Hematopoietic multipotent progenitor cell treated with erythropoietin and hydrocortisone succinate and interleukin-3 and kit ligand, for 17 days (in vitro differentiated cells): ENCODE measurements at places on chromosomes 12 and 14.

DNA sequence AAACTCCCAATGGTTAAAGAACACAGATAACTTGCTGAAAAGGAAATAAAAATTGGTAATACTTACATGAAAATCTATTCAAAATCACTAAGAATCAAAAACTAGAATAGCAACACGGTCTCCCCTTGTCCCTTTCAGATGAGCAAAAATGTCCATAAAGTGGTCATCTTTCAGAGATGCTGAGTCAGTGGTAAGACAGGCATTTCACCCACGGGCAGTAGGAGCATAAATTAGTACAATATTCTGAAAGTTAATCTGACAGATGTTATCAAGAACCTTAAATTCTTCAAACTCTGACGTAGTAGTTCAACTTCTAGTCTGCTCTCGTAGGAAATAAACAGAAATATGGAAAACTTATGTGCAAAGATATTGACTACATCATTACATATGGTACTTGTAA is 33.1 kb upstream of the GNPNAT1 start:
- no peak for DNase-seq

DNA sequence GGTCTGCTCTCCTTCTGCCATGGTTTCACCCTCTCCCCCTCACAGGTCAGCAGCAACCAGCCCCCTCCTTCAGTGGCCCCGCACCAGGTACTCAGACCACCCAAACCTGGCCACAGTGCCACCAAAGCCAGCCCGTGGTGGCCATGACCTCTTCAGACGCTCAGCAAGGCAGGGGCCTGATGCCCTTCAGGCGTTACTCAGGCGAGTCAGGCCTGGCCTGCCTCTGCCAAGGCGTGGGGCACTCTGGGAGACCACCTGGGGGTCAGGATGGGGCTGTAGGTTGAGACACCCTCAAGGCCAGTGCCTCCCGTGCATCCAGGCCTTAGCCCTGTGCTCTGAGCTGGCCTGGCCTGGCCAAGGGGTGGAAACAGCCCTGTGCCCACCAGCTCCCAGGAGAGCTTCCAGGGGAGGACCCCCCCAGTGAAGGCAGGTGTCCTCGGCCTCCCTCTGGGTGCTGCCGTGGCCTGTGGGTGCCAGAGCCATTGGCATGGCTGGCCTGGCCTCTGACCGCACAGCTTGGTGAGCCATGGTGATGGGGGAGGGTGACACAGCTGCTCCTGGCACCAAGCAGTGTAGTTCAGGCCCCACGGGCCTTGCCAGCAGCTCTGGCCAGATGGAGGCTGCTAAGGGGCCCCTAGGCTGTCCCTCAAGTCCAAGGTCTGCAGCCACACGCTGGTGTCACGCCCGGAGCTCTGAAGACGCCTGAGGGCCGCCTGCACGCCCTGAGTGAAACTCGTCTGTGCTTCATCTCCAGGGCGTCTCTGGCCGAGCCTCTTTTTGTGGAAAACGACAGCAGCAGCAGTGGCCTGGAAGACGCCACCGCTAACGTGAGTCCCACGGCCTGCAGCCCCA is 15.1 kb downstream of the XRCC3 start:
- DNase-seq = no peak

- DNase-seq = no peak
Observed at GRCh38 chr14:92729634-92730358, 18.6 kb downstream of the LGMN start.

- DNase-seq = no peak
Observed at GRCh38 chr14:67933266-67933665, 113.7 kb downstream of the RAD51B start.

DNA sequence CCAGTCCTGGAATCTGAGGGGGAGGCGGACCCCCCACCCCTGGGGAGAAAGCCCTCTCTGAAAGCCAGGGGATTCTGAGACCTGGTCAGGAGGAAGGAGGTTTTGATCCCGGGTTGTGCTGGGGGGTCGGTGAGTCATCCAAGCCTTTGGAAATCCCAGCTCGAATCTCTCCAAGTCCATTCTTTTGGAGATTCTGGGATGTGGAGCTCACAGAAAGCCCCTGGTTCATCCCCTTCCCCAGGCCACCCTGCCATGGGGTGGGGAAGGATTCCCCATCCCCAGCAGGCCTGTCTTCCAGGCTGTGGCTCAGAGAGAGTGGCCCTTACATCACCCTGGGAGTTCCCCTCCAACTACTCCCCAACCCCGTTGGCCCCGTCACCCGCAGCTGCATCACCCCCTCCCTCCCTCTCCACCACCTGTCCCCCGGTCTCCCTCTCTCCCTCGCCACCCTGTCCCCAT is 14.3 kb downstream of the EXOC3L4 start:
- no peak for DNase-seq

DNA sequence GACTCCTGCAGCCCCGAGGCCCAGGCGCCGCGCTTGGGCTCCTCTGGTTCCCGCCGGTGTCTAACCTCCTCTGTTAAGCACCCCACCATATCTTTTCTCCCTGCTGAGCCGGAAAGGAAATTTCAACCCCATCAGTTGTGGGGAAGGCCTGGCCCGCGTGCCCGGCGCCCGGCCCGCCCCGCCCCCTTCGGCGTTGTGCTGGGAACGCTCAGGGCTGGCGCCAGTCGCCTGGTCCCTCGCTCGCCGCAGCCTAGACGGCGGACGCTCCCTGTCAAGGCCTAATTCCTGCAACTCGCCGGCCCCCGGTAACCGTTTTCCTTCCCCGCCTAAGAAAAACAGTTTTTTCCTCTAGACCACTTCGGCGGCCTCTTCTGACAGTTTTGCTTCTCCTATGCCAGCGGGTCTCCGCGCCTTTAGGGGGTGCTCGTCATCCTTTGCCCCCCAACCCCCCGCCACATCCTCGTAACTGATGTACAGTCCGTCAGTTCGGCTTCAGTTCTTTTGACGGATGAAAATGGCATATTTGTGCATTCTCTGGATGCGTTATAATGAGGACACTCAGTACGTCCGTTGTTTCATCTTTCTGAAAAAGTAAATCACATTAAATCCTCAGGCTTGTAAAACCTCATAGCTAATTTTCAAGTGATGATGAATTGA is 506 bp upstream of the NAP1L1 start:
- no peak for DNase-seq

DNA sequence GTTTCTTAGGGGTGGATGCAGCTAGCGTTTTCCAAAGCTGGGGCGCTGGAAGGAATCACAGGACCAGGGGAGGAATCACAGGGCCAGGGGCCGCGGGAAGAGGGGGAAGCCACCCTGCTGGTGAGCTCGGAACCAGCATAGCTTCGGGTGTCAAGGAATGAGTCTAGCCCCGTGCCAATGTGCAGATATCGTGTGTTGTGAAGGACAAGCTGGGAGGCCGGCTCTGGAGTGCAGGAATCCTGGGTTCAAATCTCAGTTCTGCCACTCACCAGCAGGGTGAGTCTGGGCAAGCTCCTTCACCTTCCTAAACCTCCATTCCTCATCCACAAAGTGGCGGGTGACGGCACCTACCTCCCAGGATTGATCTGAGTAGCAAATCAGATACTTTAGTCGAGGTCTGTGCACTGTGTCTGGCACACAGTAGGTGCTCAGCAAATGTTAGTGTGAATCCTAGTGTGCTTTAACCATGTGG is 53.6 kb upstream of the RIN3 start:
- DNase-seq = no peak

- peak; percentile 47 for DNase-seq
Observed at GRCh38 chr14:104800015-104800770, 708 bp upstream of the ZBTB42 start.

GRCh38 chr12:102350070-102350469 is 130.3 kb downstream of the IGF1 start:
- no peak for DNase-seq

DNA sequence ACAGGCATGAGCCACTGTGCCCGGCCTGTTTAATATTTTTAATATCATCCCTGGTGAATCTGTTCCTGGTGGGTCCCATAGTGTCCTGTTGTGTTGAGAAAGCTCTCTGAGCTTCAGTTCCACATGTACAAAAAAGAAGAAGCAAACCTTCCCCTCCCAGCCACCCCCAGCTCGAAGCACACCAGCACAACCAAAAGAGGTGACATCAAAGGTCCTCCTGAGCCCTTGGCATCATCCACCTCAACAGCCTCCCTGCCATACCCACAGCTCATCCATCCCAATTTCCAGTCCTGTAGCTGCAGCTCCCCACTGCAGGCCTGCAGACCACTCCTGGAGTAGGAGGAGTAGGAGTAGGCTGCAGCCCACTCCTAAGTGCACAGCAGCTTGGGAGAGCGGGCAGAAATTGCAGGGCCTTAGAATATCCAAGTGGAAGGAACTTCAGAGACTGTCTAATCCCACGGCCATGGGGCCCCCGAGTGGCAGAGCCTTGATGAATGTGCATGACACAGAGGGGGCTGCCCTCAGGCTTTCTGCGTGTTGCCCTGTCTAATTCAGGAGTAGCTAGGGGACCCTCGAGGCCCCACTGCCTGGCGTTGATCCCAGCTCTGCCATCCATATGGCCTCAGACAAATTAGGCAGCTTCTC is 36.7 kb upstream of the CD9 start:
- DNase-seq = no peak

DNA sequence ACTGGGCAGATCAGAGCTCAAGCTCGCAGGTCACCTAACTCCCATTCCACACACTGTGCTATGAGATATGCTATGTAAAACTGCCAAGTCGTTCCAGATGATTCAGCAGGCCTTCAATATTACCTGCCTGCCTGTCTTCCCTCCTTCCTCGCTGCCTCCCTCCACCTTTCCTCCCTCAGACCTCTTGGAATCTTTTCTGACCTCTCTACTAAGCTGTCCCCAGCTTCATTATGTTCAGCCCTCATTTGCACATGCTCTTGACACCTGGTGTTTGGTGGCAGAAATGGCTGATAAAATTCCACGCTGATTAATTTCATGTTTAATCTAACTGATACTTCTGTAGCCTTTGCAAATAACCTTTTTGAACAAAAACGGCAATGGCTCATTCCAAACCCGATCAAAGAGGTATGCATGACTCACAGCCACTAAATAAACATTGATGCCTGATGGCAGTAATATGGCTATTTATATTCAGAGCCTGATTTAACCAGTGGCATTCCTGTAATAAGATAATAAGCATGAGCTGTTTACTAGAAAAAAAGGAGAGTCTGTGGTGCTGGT is 130.8 kb upstream of the EGLN3 start:
- no peak for DNase-seq

GRCh38 chr14:71758229-71758951 is 173.8 kb upstream of the RGS6 start:
- no peak for DNase-seq

GRCh38 chr12:104243971-104244370 is 28.4 kb downstream of the TXNRD1 start:
- no peak for DNase-seq

- DNase-seq = no peak
Observed at GRCh38 chr14:66939409-66939808, 249.8 kb upstream of the GARIN2 start.

DNA sequence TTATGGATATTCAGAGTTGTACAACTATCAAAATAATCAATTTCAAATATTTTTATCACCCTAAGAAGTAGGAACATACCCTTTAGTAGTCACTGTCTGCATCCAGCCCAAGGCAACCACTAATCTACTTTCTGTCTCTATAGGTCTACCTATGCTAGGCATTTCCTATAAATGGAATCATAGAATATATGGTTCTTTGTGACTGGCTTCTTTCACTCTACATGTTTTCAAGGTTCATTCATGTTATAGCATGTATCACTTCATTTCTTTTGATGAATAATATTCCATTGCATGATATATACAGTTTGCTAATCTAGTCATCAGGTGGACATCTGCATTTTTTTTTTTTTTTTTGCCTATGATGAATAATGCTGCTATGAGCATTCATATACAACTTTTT is 112.4 kb downstream of the PPP1R12A start:
- no peak for DNase-seq

DNA sequence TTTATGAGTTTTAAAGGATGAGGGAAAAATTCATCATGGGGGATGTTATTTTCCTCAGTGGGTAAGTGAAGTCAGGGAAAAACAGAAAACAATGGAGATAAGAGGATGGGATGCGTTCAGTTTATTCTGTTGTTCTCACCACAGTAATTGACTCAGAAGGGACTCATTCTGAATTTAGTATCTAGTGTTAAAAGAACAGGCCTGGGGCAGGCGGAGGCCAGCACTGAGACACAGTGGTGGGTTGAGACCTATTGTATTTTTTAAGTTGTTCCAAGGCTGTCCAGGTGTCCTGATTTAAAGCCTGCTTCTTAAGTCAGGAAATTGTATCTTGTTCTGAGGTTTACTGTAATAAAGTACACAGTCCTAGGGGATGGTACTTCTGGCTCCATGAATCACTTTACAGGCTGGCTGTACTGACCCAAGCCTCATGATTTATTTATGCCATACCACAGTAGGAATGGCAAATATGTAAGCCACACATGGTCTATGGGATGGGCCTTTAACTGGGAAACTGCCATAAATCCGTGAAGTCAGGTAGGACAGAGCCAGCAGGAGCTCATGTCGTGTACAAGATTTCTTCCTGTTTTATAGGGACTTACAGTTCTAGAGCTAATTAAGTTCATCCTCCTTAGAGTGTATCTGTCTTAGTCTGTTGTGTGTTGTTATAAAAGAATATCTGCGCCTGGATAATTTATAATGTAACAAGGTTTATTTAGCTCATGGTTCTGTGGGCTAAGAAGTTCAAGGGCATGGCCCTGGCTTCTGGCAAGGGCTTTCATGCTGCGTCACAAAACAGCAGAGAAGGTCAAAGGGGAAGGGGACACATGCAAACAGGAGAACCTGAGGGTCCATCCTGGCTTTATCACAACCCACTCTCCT is 244.1 kb downstream of the FBXL14 start:
- DNase-seq = no peak

- DNase-seq = no peak
Observed at GRCh38 chr14:94466706-94467370, 9.2 kb downstream of the SERPINA9 start.

DNA sequence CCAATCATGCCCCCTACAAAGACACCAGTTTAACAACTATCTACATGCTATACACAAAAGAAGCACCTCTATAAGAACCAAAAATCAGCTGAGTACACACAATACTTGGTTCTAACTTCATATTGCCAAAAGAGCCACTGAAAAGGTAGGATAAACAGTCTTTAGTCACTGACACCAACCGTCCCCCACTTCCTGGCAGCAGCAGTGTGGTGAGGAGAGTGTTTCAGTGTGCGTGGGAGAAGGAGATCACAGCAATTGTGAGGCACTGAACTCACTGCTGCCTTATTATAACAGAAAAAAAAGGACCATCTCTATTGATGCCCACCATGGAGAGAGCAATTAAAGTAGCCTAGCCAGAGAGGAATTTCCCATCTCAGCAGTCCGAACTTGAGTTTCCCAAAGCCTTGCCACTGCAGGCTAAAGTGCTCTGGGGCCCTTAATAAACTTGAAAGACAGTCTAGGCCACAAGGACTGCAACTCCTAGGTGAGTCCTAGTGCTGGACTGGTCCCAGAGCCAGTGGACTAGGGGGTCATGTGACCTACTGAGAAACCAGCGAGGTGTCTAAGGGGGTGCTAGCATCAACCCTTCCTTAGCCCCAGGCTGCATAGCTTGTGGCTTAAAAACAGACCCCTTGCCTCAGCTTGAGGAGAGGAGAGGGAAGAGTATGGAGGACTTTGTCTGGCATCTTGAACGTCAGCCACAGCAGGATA is 37.1 kb upstream of the LMNTD1 start:
- DNase-seq = no peak

GRCh38 chr12:5083955-5084849 is 40.5 kb downstream of the KCNA5 start:
- DNase-seq = peak; percentile 5

GRCh38 chr14:102967506-102967795 is 45.0 kb downstream of the AMN start:
- DNase-seq = no peak
